ENCODE measurements at places on chromosomes 16 and 17. TPM values are rescaled to one million over a fixed set of nuclear protein-coding genes. Genes with fewer than 3 reads are reported as not detected.

The PIGS gene
- 55.8 TPM for total RNA-seq

The DGKE gene
- total RNA-seq = 3.8 TPM

The TAOK1 gene
- total RNA-seq = 23.9 TPM

The NT5M gene
- total RNA-seq = 10.1 TPM

The PTRH2 gene
- total RNA-seq = 109 TPM

Data from A549 treated with RU486 at 1 μM for 4 hours (cell line).